Epithelial cell of esophagus (primary cell): ENCODE measurements at places on chromosomes 4 and X.
A peak's percentile ranks its signal among the peaks of the same experiment; 100 is the strongest.

DNA sequence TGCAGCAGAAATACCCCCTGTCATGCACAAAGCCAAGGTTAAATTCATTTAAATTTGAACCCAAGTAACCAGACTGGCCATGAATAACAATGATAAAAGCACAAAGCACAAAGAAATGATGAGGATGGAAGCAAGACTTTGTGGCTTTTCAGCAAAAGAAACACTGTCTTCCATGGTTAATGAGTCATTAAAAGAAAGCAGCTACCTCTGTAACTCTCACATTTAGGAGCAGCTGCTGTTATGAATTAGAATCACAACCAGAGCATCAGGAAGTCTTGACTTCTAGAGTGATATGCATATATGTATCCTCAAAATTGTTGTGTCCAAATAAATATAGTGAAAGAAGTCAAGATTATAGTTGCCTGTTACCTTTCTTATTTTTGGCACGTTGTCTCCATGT, 70.7 kb upstream of the RPS6KA6 start:
- DNase-seq, result no peak

DNA sequence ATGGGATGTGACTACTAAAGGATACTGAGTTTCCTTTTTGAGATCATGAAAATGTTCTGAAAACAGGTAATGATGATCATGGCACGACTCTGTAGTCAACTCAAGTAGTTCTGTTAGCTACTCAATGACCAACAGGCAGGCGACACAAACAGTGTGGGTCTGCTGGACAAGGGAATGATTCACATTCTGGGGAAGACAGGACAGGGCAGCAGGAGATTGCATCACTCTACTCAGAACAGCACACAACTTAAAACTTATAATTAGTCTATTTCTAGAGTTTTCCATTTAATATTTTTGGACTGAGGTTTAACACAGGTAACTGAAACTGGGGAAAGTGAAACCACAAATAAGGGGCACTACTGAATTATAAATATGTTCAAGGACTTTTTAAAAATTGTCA, 365.2 kb downstream of the PRDM5 start:
- peak; percentile 11 for DNase-seq

- no peak for DNase-seq
Measured at GRCh38 chr4:40190019-40190418, 6.8 kb upstream of the RHOH start.

DNA sequence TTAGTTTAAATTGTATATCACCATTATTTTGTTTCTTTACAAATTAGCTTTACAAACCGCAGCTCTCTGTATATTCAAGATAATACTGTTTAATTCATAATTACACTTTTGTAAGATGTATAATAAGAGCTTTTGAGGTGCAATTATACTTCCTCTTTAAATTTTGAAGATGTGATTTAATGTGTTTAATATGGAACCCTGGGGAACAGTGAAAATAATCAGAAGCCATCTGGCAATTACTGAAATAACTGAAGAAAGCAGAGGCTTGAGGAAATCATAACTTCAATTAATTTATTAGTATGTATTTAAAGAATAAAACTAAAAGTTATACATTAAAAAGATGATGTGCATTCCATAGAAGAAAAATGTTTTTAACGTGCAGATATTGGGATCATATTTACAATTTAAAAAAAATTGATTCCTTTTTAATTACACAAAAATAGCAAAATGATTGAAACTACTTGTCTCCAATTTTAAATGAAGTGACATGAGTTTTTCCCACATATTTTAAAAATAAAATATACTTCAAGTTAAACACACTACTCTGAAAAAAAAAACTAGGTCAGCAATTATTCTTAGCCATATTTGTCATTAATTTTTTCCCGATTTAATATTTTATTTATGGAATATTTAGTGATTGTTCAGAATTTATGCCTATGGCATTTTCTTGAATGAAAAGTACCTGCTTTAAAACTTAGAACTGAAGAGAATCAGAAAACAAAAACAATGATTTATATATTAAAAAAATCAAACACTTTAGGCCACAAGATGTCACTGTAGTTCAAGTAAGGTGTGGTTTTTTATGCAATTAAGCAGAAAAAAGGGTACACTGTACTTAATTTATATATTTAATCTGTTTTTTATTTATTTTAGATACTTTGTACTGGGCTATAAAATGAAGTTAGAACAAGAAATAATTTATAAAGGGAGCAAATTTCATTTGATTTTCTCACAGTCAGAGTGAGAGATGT, 942.7 kb upstream of the NDST4 start:
- DNase-seq, result peak; percentile 25

DNA sequence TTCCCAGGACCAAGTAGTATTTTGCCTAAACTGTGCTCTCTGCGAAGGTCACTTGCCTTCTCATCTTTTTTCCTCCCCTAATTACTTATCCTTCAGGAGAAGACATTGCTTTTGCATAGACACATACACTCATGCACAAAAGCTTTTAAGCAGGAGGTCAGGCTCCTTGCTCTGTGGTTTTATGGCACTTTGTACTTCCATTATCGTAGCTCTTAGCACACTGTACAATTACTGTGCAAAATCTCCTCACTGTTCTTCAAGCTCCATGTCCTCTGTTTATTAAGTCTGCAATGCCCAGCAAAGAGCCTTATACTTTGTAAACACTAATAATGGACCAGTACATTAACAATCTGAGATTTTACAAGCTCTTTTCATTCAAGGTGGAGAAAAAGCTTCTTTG, 188.4 kb upstream of the GNPDA2 start:
- DNase-seq, result no peak

GRCh38 chrX:48584698-48585097, 10.4 kb downstream of the RBM3 start:
- DNase-seq, result no peak

GRCh38 chr4:27018076-27018475, 157.4 kb downstream of the STIM2 start:
- DNase-seq, result no peak

DNA sequence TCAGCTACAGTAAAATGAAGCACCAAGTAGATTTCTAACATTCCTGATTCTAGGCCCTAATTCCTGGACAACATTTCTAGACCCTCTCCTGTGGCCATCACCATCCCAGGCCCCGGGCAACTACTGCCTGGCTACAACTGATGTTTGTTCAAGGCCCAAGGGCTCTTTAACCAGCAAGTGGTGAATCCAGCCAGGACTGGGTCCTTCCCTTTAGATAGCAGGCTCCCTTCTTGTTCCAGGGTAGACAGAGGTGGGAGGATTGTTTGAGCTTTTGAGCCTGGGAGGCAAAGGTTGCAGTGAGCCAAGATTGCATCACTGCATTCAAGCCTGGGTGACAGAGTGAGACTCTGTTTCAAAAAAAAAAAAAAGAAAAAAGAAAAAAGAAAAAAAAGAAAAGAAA, 12.7 kb upstream of the AADAT start:
- DNase-seq, result no peak

- peak; percentile 80 for DNase-seq
Measured at GRCh38 chr4:176436293-176436973, 116.7 kb downstream of the SPCS3 start.

DNA sequence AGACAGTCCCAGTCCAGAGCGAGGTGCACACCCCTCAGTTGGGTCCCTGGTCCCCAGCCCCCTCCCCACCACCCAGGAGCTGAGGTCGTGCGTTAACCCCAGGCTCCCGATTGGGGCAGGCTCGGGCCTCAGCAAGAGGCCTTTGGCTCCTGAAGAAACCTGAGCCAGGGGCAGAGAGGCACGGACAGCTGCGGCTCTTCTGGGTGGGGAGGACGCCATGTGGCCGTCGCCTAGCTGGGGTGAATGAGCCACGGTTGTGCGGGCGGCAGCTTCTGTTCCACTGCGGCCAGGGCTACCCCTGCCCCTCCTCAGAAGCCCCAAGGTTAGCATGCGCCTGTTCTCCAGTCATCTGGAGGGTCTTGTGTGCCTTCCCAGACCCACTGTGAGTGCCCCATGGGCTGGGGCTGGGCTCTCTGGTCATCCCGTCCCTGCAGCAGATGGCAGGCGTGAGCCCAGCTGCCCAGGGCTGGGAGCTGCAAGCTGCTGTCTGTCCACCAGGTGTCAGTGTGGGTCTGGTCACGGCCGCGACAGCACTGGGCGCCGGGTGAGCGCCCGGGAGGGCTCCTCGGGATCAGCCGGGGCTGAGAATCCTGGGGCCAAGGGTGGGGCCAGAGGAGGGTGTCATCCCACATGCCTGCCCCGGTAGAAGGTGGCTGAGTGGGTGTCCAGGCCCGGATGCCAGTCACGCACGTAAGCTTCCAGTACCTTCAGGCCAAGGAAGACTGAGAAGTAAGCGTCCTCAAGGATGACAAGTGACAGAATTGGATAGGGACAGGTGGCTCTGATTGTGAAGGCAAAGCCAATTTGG, 21.9 kb downstream of the ATP2B3 start:
- peak; percentile 54 for DNase-seq

- peak; percentile 88 for DNase-seq
Measured at GRCh38 chr4:89123451-89123851, 12.1 kb downstream of the TIGD2 start.

GRCh38 chrX:63746715-63747114, 38.3 kb downstream of the ARHGEF9 start:
- DNase-seq, result no peak

- peak; percentile 22 for DNase-seq
Measured at GRCh38 chrX:39903343-39903742, 194.4 kb downstream of the BCOR start.

DNA sequence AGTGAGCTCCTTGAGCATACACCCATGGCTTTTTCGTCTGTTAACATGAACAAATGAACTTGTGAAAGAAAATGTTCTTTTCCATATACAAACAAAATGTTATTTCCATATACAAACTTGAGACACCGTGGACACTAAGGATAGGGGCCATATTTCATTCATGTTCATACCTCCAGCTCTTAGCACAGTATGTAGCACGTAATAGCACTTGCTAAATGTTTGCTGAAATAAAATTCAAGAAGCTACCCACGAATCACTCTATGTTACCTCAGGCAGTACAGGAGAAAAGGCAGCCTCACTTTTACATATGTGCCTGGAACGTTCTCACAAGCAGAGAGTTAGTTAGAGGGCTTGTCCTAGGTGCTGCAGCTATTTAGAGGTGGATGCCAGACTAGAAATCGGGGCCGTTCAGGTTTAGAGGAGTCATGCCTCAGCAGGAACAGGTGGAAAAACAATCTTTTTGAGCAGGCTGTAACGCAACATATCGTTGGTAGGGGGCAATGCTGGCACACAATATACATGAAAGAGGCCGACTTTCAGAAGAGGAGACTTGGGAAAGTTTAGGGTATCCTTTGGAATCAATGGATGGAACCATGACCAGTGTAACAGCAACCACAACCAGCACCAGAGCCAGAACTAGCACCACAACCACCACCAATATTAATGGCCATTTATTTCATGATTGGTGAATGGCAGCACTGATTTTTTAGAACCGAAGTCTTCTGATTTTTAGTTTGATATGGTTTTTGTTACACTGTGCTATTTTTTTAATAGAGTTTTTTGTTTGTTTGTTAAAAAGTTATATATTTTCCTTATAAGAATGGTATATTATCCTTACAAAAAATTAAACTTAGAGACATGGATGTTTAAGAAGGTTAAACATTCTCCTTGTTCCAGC, 14.8 kb upstream of the PAQR3 start:
- DNase-seq, result peak; percentile 22

DNA sequence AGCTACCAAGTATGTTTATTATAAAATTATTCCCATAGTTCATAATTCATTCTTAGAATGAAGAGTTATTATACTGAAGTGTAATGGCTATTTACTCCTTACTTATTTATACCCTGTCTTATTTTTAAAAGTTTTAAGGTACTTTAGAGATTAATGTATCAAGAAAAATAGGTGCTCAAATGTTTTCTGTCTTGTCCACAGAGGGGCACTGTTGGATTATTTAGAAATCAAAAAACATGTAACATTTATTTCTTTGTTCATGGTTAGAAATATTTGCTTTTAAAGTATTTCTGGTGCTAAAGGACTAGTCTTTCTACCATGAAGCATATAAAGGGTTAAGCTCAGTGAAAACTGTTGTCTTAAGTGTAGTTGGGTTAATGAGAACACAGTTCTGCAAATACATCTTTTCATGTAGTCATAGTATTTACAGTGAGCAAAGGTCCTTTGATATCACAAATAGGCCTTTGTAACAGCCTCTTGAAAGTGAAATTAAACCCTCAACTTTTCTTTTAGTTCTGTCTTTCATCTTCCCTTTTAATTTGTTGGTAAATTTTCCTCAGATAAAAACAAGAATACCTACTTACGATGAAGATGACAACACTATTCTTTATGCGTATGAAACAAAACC, 7.7 kb downstream of the SCML1 start:
- peak; percentile 10 for DNase-seq

DNA sequence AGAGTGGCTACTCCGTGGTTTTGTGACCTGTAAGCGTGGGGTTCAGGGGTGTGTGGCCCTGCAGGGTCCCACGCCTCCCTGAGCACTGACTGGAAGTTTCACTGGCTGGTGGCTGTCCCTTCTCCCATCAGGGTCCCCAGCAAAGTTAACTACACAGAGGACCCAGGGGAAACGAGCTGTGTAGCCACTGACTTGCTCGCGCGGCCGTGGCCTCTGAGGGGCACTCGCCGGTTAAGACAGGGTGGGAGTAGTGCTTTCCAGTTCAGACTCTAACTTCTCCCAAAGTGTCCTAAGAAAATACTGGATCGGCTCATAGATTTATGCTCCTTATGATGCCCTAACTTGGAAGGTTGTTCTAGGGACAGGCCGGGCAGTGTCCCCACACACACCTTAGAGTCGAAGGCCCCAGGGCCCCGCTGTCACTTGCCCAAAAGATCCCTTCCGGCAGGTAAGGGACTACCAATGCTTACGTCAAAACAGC, 28.2 kb downstream of the NELFA start:
- DNase-seq, result no peak

DNA sequence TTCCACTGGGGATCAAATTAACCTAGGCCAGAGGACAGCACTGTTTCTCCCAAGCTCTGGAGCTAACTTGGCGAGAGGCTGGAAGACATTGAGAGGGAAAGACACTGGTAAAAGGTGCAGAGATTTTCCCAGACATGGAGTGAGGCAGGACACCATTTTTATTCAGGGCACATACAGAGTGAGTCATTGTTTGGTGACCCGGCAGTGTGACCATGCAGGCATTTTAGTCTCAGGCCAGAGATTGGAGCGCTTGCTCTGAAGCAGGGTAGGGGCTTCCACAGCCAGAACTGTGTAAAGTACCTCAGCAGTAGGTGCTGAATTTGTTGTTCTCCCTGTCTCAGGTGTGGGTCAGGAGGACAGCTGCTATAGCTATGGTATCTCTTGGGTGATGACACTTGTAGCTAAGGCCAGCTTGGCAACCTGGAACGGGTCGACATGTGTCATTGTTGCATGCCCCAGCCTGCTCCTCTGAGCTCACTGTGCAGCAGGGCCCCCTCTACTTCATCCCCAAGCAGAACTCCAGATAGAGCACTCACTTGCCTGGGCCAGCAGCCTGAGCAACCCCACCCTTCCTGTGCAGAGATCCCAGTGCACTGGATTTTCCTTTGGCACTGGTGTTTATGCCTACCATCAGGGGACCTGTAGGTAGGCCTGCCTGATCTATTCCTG, 79.8 kb upstream of the ATP8A1 start:
- peak; percentile 17 for DNase-seq

- DNase-seq, result no peak
Measured at GRCh38 chr4:79907001-79907400, 166.0 kb downstream of the ANTXR2 start.

- peak; percentile 78 for DNase-seq
Measured at GRCh38 chrX:53882331-53882730, 161.9 kb downstream of the PHF8 start.
